T-helper 17 cell (primary cell): ENCODE measurements at places on chromosomes 4 and X. TPM values are rescaled to one million over a fixed set of nuclear protein-coding genes. Genes with fewer than 3 reads are reported as not detected.
A peak's percentile ranks its signal among the peaks of the same experiment; 100 is the strongest.

AFF2 gene
- total RNA-seq: 0.31 TPM

PGK1 gene
- total RNA-seq: 258 TPM

ADGRL3 gene
- not detected for total RNA-seq

TMEM156 gene
- total RNA-seq: 25.6 TPM

BMP3 gene
- not detected for total RNA-seq

GRCh38 chr4:15754323-15754722 is 23.8 kb upstream of the CD38 start:
- H3K27me3 ChIP-seq: no peaks in the 10 kb centered on the region
- peak; percentile 16 for DNase-seq

- no peaks in the 10 kb centered on the region for H3K36me3 ChIP-seq
- H3K4me3 ChIP-seq: peak overlapping the region; percentile 89
- peak overlapping the region; percentile 53 for H3K27ac ChIP-seq
- no peak for DNase-seq
These were observed 18.9 kb upstream of the GPR101 start for GRCh38 chrX:137052643-137053235.

DNA sequence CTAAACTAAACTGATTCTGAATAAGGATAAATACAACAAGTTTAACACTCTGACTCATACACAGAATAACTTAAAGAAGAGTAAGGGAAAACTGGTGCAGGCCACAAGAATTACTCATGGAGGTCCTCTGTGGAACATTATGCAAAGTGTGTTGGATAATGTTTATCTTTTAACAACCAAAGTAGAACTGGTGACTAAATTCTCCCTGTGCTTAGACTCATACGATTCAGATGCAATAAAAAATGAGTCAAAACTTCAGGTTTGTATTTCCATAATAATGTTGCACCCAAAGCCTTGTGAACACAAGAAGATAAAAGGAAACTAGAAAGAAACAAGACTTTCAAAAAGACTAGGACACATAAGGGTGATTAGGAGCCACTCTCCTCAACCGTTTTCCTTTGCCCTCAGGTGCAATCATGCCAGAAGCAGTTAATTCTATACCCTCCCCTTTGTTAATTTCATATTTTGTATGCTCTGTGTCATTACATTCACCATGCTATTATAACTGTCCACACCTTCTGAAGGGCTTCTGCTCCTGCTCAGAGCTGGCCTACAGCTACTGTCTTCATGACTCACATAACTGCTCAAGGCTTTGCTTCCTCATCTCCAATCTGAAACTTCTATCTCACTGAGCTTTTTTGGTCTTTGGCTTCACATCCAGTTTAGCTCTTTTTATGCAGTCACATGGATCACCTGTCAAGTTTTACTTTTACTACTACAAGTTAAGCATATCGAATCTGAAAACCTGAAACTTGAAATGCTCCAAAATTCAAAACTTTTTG is 60.2 kb downstream of the KCNIP4 start:
- no peaks in the 10 kb centered on the region for H3K4me1 ChIP-seq
- H3K27ac ChIP-seq: no peak overlapping the region
- no peaks in the 10 kb centered on the region for H3K36me3 ChIP-seq
- H3K4me3 ChIP-seq: no peak overlapping the region
- no peaks in the 10 kb centered on the region for H3K27me3 ChIP-seq

- peaks cover 65% of the 10 kb centered on the region for H3K4me1 ChIP-seq
- no peak for DNase-seq
- peaks cover 32% of the 10 kb centered on the region for H3K36me3 ChIP-seq
These were observed 111.1 kb downstream of the NFKB1 start for GRCh38 chr4:102612210-102612609.

DNA sequence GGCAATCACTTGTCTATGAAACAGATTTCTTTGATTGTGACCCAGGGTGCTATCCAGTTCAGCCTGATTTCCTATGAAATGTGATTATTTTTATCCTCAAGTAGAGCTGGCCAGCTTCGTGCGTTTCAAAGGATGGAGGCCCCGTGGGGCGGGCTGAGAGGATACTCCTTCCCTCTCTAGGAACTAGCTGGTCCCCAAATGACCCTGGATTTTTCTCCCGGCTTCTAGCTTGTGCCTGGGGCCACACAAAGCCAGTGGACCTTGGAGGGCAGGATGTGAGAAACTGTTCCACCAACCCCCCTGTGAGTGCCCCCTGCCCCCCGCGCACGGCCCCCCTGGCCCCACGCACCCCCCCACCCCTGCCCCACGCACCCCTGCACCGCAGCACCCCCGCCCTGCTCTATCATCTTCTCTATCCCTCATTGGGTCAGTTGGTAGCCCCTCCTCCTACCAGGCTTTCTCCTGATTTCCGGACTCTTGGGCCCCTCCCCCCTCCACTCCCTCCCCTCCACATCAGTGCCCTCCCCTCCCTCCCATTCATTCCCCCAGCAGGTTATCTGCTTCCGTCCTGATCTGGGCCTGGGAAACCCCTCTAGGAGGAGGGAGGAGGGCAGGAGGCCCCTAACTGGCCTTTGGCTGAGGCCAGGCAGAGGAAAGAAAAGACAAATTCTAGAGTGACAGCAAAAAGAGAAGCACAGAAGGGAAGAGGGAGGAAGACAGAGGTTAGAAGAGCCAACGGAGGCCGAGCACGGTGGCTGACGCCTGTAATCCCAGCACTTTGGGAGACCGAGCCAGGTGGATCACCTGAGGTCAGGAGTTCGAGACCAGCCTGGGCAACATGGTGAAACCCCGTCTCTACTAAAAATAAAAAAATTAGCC is 3.3 kb downstream of the XPNPEP2 start:
- DNase-seq: no peak
- H3K27me3 ChIP-seq: no peaks in the 10 kb centered on the region
- peaks cover 31% of the 10 kb centered on the region for H3K4me1 ChIP-seq

DNA sequence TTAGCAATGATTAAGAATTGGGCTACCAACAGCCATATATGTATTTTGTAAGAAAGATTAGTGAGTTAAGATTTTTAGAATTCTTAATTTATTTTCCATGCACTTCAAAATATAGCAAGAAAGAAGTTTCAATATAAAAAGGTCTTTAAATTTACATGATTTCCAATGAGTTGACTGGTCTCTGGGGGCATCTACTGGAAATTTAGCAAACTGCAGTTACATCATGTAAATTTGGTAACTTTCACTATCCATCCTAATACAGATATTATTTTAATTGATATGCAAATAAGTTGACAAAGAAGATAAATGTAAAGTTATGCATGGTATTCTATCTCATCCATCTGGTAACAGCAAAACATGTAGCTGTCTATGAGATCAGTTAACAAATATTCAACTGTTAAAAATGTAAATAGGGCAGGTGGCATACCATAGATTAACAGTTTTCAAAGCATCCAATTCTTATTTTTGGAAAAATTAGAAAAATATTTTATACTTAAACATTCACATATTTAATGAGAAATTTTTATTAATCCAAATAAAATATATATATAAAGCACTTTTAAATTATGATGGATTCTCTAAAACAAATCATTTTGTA is 29.1 kb downstream of the TTC29 start:
- peaks cover 14% of the 10 kb centered on the region for H3K27me3 ChIP-seq
- no peak overlapping the region for H3K4me3 ChIP-seq
- no peaks in the 10 kb centered on the region for H3K4me1 ChIP-seq
- DNase-seq: no peak

DNA sequence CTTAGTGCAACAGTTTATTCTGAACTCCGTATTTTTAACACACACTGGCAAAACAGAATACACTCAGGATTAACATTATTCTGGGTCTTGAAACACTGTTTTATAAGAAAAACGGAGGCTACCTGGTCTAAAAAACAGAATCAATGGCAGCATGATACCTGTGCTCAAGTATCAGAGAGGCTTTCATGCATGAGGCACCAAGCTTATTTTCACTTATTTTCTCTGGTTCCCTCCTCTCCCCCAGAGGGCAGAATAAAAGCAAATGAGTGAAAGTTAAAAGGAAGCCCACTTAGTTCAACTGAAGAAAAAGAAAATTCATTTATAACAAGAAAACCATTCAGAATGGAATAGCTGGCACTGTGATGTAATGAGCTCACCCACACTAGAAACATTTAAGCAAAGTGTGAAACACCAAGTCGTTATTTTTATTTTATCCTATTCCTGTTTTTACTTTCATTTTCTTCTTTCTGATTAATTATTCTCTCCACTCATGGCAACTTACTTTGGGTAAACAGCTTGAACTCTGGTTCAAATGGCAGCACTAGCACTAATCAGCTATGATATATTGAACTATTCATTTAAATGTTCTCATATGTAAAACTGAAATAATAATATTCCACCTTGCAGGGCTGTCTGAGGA is 211.8 kb downstream of the PPP3CA start:
- no peak for DNase-seq
- H3K27me3 ChIP-seq: no peaks in the 10 kb centered on the region
- H3K36me3 ChIP-seq: no peaks in the 10 kb centered on the region
- H3K4me1 ChIP-seq: peaks cover 17% of the 10 kb centered on the region
- H3K27ac ChIP-seq: peak overlapping the region; percentile 2

DNA sequence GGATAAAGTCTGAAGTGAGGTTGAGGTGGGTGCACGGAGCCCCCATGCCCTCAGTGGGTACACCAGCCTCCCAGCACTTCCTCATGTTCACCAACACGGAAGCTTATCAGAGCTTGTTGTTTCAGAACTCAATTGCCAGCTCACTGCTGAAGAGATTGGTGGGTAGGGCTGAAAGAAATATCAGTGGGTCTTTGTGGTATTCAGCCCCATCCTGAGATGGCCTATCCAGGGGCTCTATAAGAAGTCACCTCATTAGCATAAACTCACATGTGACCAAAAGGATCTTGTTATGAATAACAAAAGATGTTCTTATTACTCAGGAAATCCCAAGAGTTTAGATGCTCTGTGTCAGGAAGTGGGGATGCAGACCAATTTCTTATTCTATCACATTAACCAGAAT is 177.3 kb downstream of the ARHGAP10 start:
- H3K36me3 ChIP-seq: peaks cover 6% of the 10 kb centered on the region
- H3K4me1 ChIP-seq: peaks cover 3% of the 10 kb centered on the region
- H3K4me3 ChIP-seq: no peak overlapping the region
- H3K27me3 ChIP-seq: no peaks in the 10 kb centered on the region
- no peak overlapping the region for H3K27ac ChIP-seq

DNA sequence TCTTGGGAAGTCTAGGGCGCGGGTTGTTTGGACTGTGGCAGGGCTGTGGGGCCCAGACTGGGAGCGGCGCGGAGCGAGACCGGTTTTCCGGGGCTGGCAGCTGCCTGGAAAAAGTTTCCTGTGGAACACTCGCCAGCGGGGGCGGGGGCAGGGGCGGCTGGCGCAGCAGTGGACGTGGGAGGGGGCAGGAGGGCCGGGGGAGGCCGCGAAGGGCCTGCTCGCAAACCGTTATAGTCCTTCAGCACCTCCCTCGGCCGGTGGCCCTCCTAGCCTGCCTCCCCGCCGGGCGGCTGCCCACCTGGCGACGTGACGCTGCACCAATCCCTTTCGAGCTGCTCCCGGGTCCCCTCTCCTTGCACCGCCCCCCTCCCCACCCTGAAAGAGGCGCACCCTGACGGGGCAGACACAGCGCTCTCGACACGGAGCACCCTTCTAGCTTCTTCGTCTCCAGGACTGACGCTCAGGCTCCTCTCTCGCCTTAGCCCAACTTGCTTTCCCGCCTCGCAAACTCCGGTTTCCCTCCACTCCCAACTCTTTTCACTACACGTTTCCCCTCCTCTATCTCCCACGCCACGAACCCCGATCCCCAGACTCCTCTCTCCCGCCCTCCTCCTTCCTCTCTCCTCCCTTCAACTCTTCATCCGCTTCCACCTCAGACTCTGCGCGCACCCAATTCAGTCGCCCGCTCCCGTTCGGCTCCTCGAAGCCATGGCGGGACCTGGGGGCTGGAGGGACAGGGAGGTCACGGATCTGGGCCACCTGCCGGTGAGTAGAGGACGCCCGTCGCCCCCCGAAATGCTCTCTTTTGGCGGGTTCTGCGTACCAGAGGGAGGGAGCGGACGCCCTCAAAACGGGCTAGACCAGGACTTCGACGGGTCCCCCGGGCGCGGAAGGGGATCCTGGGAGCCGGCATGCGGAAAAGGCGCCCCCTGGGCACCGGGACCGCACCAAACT is at the start of gene NRK:
TSS of gene NRK (plus strand) at position 402 of the 954 bp plus-strand sequence. CDS start at position 709, 307 bp downstream.
- H3K36me3 ChIP-seq: no peaks in the 10 kb centered on the region
- H3K4me1 ChIP-seq: no peaks in the 10 kb centered on the region
- no peak within 1 kb of the TSS for H3K27ac ChIP-seq
- H3K4me3 ChIP-seq: no peak within 1 kb of the TSS

DNA sequence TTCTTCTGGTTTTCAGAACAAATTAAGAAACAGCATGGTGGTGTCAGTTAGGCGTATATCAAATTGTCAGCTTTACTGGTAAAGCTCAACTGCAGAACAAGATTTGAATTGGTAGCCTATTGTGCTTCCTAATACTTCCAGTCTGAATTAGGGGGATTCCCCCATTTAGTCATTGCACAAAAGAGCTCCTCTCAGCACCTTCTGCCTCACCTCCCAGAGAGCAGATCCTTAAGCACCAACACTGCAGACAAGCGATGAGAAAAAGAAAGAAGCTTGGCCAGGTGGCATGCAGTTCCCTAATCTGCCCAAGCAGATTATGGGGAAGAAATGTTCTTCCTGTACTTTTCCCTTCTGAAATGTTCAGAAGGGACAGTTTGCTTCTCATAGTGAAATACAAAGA is 9.2 kb downstream of the MAP9 start:
- H3K27ac ChIP-seq: no peak overlapping the region
- H3K36me3 ChIP-seq: peaks cover 8% of the 10 kb centered on the region
- peaks cover 16% of the 10 kb centered on the region for H3K4me1 ChIP-seq
- H3K27me3 ChIP-seq: no peaks in the 10 kb centered on the region
- no peak overlapping the region for H3K4me3 ChIP-seq

DNA sequence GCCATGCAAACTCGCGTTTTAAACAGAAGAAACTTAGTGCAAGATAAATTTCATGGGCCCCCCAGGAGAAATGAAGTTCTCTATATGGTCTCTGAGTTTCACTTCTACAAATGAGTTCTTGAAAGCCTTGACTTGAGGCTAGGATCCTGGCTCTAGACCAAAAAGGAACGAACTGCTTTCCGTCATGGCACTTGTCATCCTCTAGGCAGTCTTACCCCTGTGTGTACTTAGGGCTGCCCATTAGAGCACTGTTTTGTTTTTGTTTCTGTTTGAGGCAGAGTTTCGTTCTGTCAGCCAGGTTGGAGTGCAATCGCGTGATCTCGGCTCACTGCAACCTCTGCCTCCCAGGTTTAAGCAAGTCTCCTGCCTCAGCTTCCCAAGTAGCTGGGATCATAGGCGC is 29.0 kb downstream of the RNF4 start:
- no peak overlapping the region for H3K4me3 ChIP-seq
- H3K36me3 ChIP-seq: peaks cover 4% of the 10 kb centered on the region
- peaks cover 7% of the 10 kb centered on the region for H3K4me1 ChIP-seq
- no peaks in the 10 kb centered on the region for H3K27me3 ChIP-seq
- no peak overlapping the region for H3K27ac ChIP-seq
